ENCODE measurements at places on chromosomes 2 and 18.
A peak's percentile ranks its signal among the peaks of the same experiment; 100 is the strongest.

DNA sequence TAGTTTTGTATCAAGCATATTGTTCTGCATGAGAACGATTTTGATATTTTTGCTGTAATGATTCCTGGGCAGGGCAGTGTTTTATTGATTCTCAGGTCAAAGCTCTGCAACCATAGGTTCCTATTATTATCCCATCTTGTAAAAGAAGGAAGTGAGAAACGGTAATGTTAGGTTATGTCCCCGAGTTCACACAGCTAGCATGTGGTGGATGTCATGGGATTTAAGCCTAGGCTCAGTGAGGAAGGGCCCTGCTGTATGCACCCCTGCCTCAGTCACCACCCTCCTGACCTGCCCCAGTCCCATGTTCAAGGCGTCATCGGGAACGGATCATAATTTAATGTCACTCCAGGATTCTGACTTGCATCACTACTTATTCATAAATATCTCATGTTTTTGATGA is 10.7 kb downstream of the ACP1 start:
- no peak for DNase-seq

DNA sequence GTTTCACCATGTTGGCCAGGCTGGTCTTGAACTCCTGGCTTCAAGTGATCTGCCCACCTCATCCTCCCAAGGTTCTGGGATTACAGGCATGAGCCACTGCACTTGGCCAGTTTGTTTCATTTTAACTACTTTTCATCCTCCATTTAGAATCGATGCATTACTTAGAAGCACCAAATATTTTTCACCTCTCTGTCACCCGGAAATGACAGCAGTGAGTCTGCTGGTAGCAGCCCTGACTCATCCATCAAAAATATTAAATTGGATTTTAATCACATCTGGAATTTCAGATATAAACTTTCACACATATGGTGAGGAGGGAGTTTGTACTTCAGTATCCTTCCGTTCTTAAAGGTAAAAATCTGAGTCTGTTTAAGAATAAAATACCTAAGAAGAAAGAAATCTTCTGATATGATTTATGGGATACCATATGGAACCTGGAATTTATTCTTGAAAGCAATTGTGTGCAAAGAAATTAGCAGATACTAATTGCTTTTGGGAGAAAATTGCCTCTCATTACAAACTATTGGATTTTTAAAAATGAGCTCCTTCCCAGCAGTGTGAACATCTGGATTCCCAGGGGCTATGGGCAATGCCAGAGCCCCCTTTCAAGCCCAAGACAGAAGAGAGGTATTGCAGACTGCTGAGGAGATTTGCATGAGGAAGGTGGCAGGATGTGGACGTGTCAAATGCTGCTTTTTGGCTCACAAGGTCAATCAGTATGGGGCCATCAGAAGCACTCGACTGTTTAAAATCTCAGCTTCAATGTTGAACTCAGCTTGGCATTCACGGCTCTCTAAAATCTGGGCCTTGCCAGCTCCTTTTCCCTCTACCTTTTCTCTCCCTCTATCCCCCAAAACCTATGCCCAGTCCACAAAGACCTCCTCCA is 279.5 kb upstream of the SIX2 start:
- DNase-seq: no peak

DNA sequence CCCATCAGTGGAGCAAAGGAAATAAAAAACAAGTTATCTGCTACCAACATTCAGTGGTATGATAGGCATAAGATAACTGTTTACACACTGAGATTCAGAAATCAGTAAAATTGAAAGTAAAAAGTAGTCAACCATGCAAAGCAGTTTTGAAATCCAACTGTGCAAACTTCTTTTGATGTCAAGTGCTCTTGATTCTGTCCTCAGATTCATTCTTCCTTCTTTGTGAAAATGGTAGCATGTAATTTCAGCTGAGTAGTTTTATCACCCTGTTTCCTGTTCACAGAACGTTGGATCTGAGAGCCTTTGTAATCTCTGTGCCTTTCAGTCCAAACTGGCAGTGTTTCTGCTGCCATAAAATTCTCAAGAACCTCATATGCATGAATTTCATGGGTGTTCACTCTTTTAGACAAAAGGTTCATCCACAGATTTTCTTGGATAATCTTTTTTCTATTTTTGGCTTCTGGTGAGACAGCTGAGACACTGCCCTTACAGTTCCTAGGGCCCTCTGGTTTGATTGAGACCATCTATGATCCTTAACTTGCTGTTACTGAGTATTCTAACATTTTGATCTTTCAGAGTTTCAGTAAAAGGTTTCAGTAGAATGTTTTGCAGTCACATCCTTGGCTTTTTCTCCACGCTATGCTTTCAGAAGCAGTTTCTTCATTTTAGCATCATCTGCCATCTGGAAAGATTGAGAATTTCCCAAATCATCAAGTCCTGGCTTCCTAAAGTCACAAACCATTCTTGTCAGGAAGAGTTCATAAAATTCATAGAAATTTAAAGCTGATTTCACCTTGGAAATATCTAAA is 272.3 kb upstream of the EPHA4 start:
- DNase-seq: no peak

DNA sequence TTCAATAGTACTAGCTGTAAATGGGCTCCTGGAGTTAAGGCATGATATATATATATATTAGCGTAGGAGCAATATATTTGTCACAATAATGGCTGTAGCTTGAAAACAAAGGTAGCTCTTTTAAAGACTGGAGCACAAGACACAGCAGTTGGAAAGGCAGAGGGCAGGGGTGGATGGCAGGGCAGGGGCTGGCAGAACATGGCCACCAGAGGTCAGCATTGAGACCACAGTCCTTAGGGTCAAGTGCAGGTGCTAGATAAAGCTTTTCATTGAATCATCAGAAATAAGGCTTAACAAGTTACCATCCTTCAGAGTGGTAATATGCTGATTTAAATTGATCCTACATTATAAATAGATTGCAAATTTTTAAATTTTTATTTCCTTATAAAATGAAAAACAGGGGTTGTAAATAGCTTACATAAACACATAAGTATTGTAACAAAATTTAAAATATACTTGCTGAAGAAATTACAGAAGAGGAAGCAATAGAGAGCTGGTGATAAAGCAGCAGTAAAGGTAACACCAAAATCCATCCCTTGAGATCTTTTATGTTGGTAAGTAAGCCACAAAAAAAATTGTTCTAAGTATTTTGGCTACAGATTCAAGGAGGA is 161.2 kb upstream of the PIEZO2 start:
- DNase-seq: peak; percentile 55

DNA sequence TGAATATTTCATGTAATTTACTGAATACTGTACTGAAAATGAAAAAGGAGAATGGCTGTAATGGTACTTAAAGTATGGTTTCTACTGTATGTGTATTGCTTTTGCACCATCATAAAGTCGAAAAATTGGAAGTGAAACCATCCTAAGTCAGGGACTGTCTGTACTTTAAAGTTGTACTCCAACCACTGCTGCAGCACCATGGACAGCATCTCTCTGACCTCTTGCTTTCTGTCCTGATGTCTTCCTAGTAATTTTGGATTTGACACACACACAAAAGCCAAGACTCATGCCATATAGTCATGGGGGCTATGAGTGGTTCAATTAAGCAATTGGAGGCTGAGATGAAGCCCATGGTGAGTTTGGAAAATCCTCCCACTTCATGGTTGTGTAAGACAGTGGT is 256.3 kb upstream of the PKDCC start:
- DNase-seq: no peak

- DNase-seq: no peak
Observed at GRCh38 chr2:9741110-9741509, 102.2 kb upstream of the TAF1B start.

DNA sequence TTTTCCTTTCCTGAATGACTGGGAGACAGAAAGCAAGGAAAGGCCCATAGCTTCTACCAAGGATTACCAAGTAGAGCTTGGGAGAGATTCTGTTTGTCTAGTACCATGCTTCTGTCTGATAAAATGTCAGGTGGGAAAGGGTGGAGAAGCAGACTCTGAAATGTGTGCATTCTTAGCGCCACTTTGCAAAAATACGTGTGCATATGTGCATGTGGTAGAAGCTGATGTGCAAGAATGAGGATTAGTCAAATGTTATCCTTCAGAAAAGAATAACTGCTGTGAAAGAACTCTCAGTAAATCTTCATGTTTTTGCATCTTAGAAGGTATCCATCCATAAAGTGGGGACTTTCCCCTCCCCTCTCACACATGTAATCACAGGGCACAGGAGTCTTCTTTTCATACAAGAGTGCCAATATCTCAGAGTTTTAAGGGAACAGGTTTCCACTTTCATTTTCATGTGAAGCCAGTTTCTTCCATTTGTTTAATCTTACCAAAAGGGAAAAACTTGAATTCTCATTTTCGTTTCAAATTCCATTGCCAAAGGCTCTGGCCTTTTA is 15.4 kb upstream of the DGKD start:
- DNase-seq: no peak

Measured in stimulated activated effector memory CD8-positive, alpha-beta T cell treated with anti-CD3 and anti-CD28 coated beads, Interleukin-12 subunit alpha, Interleukin-12 subunit beta, amount 100 ng/mL, for 72 hours (primary cell).